ENCODE measurements at places on chromosomes 4 and X.

- no peak for DNase-seq
These were observed 78.0 kb downstream of the ZFYVE28 start for GRCh38 chr4:2340272-2341061.

GRCh38 chrX:9369802-9370291 is 95.0 kb upstream of the TBL1X start:
- no peak for DNase-seq

- DNase-seq = peak; percentile 10
These were observed 76.4 kb downstream of the CXXC4 start for GRCh38 chr4:104418286-104418685.

- no peak for DNase-seq
These were observed 2.7 kb downstream of the CLRN2 start for GRCh38 chr4:17517664-17518063.

- no peak for DNase-seq
These were observed 56.8 kb downstream of the PCDH7 start for GRCh38 chr4:30776921-30777415.

DNA sequence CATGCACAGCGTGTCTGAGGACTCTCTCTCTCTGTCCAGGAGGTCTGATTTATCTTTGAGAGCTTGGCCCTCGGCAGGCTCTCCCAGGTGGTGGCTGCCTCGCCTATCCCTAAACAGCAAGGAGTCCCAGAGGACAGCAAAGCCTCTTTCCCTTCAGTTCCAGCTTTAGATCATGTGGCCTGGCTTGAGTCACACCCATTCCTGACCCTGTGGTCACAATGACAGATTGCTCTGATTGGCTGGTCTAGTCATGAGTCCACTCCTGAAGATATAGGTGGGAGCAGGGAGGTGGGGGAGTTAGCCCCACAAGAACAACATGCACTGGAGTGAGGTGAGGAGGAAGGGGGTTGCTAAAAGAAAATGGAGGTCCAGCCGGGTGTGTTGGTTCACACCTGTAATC is 12.1 kb upstream of the PORCN start:
- DNase-seq = no peak

GRCh38 chr4:79209081-79209480 is 116.8 kb downstream of the NAA11 start:
- DNase-seq = no peak
